Germinal center (tissue), 1 donor: ENCODE measurements at places on chromosomes 2 and 18.

DNA sequence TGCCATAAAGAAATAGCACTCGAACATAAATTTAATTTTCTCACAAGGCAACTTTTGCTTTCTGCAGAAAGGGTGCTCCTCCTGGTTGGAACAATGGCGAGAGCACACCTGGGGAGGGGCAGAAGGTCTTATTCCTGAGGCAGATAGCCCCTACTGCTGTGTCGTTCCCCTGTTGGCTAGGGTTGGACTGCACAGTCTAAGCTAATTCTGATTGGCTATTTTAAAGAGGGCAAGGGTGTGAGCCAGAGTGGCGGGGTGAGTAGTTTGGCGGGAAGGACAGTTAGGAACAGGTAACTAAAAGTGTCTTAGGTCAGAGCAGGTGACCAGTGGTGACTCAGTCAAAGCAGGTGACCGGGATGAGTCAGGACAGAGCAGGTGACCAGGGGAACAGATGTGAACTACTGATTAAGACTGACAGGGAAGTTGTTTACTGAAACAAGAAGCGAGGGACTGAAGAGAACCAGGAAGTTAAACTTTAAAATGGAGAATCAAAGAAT lies 49.7 kb upstream of the AGAP1 start:
- no peak for DNase-seq

DNA sequence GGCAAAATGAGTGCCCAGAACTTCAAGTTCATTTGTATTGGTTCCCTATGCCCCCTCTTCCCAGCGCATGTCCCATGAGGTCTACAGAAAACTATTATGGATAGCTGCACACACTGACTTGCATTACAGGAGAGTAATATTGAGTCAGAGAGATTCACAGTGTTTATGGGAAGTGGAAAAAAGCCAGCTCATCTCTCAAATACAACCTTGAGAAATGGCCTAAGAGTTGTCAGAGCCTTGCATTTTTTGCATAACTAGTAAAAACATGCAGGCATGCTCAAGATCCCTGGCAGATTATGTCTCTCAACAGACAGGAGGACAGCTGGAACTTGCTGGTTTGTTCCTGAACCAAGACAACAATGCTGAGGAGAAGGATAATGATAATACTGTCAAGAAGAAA lies 1292.8 kb downstream of the DSC3 start:
- no peak for DNase-seq

DNA sequence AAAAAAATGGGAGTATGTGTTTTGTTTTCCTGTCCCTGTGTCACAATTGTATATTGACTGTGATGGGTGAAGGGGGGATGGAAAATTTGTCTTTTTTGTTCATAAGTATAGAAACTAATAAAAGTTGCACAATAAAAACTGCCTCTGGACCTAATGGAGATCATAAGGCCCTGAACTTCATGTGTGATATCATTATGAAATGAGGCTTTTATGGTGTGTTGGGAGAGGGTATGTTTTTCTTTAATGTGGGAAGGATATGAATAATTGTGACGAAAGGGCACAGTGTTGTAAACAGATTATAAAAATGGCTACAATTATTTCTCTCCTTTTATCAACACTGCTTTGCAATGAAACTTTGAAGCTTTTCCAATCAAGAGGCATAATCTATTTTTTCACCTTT lies 1889.3 kb upstream of the CELF4 start:
- no peak for DNase-seq

GRCh38 chr2:197037863-197038398 lies 111.4 kb upstream of the PGAP1 start:
- DNase-seq, result no peak

- DNase-seq, result no peak
These were observed 42.4 kb upstream of the IGFBP2 start for GRCh38 chr2:216590780-216591179.

DNA sequence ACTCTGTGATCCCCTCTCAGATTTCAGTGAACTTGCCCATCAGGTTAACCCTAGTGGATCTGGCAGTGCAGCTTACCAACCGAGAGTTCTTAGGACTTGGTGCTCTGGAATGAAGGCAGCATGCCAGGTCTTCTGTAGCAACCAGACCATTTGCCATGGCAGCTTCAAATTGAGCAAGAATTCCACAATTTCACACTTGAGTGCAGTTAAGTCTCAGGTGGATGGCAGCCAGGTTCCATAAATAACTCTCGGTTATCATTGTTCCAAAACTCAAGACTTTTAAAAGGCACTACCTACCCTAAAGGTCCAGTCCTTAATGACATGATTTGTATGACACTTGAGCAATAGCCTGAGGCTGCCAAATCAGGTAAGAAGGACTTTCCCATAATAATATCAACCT lies 48.1 kb downstream of the GALNT3 start:
- no peak for DNase-seq

DNA sequence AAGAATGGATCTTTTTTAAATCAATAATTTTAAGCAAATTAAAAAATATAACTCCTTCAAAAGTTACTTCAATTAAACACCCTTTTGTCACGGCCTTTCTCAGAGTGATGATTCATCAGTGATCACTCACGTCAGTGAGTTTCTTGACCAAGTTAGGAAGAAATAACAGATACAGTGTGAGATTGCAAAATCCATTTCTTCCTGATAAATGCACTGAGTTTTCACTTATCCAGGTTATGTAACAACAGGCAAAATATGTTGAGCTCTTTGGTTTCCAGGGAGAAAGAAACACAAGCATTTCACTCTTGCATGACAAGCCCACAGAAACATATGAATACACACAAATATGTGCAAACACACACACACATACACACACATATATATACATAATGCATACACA lies 195.9 kb upstream of the CYRIA start:
- no peak for DNase-seq

DNA sequence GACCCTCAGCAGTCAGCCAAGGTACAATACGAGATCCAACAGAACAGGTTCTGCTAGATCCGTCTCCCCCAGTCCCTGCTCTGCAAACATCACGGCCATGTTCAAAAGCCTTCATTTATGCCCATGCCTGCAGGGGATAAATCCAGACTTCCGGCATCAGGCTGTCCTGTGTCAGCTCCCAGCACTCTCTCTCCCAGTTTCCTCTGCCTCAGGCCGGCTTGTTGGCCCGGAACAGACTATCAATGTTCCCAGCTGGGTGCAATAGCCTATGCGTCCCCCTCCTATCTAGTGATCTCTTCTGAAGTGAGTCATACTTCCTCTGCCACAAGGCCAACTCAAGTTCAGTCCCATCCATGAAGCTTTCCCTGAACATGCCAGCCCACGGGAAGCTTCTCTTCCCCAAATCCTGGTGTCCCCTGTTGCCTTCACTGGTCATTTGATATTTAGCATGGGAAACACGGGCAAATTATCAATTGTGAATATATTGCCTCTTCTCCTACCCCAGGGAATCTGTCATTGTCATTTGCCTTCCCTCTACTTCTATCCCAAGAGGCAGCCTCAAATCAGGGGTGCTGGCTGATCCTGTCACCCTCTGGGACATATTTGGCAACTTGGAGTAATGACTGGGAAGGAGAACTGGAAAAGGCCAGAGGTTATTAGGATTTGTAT lies 51.1 kb downstream of the CAPN13 start:
- DNase-seq, result no peak

DNA sequence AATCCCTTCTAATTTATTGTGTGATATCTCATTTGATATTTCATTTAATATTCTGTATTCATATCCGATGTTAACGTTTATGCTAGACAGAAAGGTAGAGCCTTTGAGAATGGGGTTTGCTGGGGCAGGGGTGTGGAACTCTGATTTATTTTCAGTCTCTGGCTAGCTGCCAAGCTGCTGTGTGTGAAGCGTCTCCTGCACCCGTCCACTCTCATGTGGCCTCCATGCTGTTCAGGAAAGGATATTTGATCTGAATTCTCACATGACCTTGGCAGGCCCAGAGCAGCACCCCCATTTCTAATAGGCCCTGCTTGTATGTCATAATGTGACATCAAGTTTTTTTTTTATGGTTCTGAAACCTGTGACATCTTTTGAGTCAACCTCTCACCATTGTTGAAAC lies 1.6 kb downstream of the IL1R1 start:
- DNase-seq, result no peak
